ENCODE measurements at places on chromosomes 3 and 15.

- no peak for DNase-seq
Measured at GRCh38 chr15:29323557-29323956, 53.9 kb upstream of the NSMCE3 start.

DNA sequence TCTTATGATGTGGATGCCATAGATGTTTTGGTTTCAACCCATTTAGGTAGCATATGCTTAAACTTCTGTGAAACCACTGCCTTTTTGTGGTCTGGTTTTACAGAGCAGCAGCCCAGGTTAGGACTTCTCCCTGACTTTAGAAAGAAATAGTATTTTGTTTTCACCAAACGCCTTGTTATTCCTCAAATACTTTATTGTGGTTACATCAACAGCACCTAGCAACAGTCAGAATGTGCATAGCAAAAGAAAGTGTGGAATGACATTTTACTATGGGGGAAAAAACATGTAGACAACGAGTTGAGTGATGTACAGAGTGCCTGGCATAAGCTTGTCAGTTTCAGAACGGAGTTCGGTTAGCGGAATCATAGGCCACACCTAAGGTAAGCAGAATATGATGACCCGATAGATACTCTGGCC is 159.2 kb downstream of the TPRG1 start:
- no peak for DNase-seq

DNA sequence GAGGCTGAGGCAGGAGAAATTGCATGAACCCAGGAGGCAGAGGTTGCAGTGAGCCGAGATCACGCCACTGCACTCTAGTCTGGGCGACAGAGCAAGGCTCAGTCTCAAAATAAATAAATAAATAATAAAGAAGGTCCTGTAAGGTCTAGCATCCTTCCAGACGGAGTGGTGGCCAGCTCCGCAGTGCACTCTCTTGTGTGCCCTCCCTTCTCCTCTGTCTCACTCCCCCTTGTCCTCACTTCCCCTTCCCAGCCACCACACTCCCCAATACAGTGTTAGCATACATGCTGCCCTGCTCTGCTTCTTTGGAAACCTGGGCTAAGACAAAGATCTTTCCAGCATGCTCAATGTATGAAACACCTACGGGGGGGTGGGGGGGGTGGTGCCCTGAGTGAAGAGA is 3.4 kb upstream of the CLN6 start:
- no peak for DNase-seq

DNA sequence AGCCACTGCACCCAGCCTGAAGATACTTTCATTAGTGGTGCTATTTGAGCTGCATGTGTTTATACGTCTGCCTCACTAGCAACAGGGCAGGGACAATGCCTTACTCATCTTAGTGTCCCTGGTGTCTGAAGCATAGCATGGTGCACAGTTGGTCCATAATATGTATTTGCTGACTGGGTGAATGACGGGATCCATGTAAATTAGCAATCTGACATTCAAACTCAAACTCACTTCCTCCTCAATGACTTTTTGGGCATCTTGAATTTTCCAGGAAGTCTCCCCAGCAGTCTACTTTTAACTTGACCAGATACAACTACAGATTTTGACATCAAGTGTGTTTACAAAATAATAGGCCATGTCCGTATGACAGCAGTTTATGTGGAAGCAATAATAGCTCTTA is 3.0 kb upstream of the LDHAL6B start:
- no peak for DNase-seq

DNA sequence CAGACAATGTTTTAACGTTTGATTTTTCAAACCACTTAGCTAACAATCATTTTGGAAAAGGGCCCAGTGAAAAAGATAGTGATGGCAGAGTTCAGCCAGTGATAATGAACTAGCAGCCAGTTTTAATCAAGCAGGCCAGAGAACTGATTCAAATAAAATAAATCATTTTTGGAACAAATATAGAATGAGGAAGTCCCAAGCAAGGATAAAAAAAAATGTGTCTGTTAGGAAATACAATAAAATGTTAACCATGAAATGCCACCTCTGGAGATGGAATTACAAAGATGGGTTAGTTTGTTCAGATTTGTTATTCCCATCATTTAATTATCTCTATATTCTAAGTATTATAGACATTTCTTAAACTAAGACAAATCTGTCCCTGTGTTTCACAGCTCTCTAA is 1.1 kb downstream of the HERC1 start:
- DNase-seq: no peak

- no peak for DNase-seq
Measured at GRCh38 chr15:32035285-32035684, 5.0 kb downstream of the CHRNA7 start.

GRCh38 chr15:74240002-74240568 is 4.0 kb downstream of the CCDC33 start:
- peak; percentile 50 for DNase-seq

DNA sequence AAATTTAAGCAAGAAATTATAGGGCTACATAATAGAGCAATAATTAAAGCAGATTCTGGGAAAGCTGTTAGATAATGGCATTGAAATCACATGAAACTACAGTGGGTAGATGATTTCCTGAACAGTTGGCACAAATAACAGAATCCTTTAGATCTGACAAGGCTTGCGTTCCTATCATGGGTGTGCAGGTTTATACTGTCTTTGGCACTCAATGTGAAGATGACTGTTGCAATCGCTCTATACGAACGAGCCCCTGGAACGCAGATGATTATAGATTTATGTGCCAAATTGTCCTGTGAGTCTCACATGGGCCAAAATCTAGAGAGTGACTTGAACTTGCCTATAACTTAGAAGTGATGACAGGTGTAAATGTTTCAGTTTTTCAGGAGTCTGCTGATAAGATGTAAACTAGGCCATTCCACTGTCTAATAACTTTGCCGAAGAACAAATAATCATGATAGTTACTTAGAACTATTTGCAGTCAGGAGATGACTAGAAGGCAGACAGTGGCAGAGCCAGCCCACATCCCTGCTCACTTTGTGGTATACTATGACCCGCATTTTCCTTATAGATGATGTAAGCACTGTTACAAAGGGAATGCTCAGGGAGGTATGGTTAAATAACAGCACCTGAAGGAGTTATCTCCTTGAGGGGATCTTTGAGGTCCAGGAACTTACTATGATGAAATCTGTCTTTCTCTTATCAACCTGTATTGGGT is 30.5 kb upstream of the TRPC1 start:
- DNase-seq: no peak

DNA sequence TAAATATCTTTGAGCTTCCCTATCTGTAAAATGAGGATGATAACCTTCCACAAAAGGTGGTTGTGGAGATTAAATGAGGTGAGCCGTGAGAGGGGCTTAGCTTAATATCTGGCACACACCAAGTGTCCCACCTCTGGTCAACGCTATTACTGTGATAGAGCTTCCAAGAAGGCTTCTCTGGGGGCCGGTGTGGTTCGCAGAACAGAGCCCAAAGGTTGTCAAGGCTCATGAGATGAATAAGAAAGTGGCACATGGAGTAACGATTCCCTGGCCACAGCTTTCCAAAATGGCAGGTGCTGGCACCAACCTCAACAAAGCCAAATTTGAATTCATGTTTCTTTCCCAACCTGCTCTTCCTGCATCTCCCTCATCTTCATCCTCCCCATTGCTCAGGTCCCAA is 10.4 kb downstream of the KY start:
- DNase-seq: no peak

- DNase-seq: no peak
Measured at GRCh38 chr3:117843356-117843755, 1133.8 kb downstream of the TUSC7 start.

GRCh38 chr3:53269888-53270880 is 14.4 kb upstream of the TKT start:
- peak; percentile 27 for DNase-seq

DNA sequence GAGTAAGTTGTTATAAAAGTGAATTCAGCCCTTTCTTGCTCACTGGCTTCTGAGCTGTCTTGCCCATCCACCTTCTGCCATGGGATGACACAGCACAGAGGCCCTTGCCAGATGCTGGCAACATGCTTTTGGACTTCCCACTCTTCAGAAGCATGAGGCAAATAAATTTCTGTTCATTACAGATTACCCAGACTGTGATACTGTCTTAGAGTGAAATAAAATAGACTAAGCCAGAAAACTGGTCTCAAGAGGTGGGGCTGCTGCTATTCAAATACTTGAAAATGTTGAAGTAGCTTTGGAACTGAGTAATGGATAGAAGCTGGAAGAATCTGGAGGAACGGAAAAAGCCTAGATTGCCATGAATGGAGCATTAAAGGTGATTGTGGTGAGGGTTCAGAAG is 170.4 kb downstream of the ZMAT3 start:
- no peak for DNase-seq

GRCh38 chr3:9352917-9353752 is 9.7 kb upstream of the THUMPD3 start:
- peak; percentile 35 for DNase-seq

DNA sequence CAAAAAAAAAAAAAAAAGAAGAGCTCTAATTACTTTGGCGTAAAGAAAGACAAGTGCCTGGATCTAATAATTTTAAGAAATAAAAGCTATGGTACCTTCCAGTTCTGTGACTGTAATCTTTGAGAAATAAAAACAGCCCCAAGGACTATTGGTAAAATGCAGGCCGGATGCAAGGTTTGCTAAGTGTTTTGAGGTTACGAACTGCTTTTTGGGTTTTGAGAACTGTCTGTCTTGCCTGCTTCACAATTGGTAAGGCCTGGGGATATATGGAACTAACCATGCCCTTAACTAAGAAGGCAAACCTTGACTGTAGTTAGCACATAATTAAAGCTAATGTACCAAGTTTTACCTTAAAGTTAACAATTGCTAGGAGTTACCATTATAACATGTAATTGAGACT is 388.4 kb upstream of the CBLB start:
- no peak for DNase-seq

DNA sequence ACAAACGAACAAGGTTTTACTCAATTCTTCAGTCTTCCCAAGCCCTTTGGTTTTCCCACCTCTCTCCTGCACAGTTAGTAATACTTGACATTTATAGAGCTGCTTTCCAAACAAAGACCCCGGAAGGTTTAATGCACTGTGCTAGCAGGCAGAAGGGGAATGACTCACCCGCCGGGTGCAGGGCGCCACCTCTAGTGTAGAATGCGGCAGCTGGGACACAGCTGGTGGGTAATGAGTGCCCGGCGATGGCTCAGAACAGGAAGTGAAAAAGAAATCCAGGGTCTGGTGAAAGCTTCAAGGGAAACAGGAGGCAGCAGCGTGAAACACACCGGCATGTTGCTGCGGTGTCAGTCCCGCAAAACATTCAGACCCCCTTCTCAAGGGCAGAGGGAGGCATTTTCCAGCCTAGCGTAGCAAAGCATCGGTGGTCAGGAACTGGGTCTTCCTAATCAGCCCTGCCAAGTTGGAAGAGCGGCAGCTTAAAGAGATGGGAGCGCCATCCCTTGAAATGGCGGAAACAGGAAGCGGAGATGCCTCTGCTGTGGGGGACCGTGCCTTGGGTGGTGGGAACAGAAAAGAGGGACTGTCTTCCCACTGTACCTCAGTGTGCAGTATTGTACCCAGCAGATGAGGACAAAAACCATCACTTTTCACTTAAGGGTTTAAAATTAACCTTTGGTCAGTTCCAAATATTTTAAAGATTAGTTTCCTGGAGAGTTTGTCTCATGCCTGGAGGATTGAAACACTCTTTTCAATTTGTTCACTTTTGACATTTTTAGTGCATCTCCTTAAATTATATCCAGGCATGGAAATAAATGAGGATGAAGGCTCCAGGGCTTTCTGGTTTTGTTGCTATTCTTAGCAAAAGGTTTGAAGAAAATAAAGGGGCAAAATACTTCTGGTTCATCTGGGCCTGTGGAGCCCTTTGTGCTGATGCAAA is 160.7 kb upstream of the MCTP2 start:
- DNase-seq: no peak

GRCh38 chr15:62187910-62188309 is 22.8 kb upstream of the C2CD4B start:
- DNase-seq: no peak

DNA sequence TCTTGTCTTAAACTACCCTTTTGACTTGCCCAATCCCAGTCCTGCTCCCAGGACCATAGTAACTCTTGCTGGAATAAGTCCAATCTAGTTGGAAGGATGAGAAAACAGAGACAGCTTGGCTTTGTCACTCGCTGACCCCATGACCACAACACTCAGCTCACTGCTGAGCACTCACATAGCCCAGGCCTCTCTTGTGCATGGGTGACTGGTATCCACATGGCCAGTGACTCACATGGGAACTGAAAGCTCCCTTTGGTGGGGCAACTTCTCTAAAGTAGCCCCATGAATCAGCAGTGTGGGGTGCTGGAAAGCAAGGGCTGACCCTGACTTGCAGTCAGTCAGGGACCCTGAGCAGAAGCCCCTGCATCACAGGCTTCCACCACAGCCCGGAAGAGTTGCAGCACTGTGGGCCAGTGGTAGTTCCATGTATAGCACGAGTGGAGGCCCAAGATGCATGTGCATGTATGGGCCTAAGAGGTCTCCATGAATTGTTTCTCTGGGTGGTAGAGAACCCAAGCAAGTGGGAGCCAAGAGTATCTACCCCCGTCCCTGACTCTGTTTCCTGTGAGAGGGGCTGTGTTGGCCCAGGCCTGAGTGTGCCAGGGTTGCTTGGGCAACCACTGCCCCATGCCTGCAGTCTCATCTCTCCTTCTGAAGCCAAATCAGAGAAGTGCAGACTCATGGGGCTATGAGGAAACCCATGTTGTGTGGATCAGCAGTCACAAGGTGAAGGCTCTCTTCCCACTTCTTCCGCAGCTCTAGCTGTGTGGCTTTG is 62.1 kb upstream of the XCR1 start:
- DNase-seq: peak; percentile 25

DNA sequence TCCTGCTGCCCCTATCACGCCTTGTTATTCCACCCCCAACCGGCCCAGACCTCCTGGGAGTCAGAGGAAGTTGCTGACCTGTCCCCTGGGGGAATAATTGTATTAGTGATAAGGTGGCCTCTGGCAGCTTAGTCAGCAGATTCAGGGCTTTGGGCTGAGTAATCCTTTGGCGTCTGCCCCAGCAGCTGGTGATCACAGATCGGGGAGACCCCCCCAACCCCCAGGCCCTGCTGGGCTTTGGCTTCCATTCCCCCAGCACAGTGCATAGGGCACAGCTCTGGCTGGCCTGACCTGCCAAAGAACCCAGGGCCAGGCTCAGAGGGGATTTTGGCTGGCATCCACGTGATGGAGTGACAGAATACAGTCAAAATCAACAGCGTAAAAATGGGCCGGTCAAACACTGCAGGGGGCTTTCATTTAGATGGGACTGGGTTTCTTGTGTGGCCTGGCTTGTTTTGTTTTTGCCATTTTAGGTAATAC is 3.9 kb upstream of the NR2E3 start:
- DNase-seq: no peak

DNA sequence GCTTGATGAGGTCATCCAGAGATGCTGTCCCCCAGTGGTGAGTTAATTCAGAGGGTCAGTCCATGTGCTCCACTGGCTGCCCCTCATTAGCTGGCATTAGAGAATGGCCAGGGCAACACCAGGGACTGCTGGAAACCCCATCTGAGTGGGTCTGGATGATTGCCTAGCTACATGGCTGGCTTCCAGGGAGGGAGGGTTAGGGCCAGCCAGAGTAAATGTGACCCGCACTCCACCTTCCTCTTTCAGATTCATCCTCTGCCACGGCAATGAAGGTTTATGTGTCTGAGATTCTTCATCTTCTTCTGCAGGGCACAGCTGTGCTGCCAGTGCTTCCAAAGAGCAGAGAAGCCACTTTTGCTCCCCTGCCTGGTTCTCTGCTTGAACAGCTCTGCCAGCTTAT is 391.9 kb downstream of the OCA2 start:
- DNase-seq: no peak

GRCh38 chr3:161489395-161489794 is 7.2 kb upstream of the OTOL1 start:
- DNase-seq: no peak
